Suppressor macrophage treated with lipopolysaccharide for 1 hour (primary cell): ENCODE measurements at places on chromosomes 7 and 10.

DNA sequence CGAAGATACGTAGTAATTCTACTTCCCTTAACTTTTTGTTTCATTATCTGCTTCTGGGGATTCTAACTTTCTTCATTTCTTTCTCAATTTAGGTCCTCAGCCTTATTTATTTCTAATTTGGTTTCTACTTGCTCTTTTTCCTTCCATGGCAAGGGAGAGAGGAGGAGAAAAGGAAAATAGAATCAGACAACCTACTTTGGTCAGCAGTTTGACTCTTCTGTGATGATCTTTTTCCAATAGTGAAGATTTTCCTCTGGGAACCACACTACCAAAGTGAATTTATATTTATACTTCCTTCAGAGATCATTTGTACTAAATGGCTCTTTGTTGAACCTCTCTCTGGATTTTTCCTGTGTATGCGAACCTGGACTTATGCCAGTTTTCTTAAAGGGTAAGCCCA is 90.2 kb downstream of the TMEM26 start:
- DNase-seq: no peak

- DNase-seq: no peak
Observed at GRCh38 chr7:13894377-13894776, 95.1 kb downstream of the ETV1 start.

DNA sequence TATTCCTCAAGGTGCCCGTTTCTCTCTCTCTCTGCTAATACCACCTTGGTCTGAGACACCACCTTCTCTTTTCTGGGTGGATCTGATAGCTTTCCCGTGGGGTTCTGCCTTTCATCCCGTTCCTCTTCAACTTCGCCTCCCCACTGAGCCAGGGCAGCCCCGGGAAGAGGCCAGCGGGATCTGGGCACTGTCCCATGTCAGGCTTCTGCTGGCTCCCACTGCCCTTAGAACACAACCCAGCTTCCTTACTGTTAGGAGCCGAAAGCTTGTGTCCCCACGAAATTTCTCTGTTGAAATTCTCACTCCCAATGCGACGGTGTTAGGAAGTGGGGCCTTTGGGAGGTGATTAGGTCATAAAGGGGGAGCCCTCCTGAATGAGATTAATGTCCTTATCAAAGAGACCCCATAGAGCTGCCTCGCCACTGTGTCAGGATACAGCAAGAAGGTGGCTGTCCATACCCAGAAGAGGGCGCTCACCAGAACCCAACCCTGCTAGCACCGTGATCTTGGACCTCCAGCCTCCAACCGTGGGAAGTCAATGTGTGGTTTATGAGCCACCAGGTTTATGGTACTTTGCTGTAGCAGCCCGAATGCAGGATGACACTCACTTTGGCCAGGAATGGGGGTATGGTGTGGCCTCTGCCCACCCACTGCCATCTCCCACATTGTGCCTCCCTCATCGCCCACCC is 79.2 kb downstream of the CAMK1D start:
- DNase-seq: no peak

GRCh38 chr10:110387983-110388686 is 83.4 kb upstream of the SMNDC1 start:
- DNase-seq: peak; percentile 66

- no peak for DNase-seq
Observed at GRCh38 chr7:26580711-26581110, 283.7 kb downstream of the SKAP2 start.

- DNase-seq: no peak
Observed at GRCh38 chr10:121385136-121385535, 213.1 kb downstream of the FGFR2 start.

DNA sequence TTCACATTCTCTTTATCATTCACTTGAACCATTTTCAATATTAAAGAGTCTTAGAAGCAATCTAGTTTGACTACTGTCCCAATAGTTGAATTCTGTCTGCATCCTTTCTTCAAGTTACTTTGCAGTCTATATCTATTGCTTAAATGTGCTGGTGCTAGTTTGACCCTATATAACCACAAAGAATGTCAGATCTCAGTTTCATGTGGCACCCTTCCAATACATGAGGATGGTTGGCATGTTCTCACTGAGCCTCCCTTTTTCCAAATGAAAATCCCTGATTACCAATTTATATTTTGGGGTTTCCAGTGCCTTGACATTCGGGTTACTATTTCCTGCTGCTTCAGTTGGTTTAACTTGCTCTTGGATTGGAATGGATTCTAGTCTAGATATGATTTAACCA is 292.7 kb downstream of the EXOC4 start:
- DNase-seq: no peak

DNA sequence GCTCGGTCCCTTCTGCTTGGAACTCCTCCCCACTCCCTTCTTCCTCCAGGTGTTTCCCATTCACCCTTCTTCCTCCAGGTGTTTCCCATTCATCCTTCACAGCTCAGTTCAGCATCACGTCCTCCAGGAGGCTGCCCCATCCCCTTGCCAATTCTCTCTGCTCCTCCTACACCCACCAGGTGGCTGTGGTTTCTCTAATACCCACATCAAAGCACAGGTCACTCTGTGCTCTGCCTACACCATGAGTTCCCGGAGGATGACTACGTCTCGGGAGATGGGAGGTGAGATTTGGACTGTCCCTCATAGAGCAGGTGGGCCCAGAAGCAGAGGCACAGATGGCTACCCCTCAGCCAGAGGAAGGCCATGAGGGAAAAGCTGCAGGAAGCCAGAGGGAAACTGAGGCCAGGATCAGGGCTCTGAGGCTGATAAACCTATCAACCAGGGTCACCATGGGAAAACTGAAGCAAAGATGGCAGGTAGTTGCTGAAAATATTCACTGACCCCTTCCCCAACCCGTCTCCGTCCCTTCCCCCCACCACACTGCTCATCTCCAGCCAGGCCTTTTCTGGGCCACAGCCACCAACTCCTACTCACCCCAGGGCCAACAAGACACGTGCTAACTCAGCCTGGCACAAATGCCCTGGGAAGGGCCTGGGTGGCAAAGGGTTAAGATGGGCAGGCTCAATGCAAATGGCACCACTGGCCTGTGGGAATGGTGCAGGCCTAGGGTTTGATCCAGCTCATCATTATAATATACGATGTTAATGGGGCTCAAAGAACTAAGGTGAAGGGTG is 56.6 kb upstream of the CPXM2 start:
- DNase-seq: no peak

GRCh38 chr10:93790439-93790838 is 32.7 kb downstream of the LGI1 start:
- DNase-seq: no peak

DNA sequence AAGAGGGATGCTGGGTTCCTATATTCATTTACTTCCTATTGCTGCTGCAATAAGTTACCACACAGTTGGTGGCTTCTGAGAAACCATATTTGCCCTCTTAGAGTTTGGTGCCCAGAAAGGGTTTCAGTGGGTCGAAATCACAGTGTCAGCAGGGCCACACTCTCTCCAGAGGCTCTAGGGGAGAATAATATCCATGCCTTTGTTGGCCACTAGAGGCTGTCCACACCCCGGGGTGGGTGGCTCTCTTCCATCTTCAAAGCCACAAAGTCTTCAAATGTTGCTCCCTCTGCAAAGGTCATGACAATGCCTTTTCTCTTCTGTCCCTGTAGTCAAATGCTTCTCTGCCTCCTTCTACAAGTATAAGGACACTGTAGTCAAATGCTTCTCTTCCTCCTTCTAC is 989.4 kb downstream of the CCSER2 start:
- no peak for DNase-seq

GRCh38 chr7:35695473-35695850 is 527 bp upstream of the HERPUD2 start:
- no peak for DNase-seq

DNA sequence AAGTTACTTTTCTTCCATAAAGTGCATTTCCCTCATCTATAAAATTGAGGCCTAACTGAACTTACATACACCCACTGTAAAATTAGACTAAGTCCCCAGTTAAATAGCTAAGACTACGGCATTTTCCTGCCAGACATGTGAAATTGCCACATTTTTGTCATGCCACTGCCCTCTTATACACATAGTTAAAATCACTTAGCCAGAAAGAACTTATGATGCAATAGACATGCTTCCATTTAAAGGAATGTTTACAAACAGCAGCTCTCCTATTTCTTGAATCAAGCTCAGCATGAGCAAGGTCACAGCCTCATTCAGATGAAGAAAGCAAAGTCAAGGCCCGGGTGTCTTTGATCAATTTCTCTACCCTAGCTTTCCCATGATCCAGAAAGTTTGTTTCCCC is 175.7 kb downstream of the LRRN3 start:
- DNase-seq: no peak

GRCh38 chr10:98349508-98349922 is 65.5 kb downstream of the PYROXD2 start:
- DNase-seq: peak; percentile 59

DNA sequence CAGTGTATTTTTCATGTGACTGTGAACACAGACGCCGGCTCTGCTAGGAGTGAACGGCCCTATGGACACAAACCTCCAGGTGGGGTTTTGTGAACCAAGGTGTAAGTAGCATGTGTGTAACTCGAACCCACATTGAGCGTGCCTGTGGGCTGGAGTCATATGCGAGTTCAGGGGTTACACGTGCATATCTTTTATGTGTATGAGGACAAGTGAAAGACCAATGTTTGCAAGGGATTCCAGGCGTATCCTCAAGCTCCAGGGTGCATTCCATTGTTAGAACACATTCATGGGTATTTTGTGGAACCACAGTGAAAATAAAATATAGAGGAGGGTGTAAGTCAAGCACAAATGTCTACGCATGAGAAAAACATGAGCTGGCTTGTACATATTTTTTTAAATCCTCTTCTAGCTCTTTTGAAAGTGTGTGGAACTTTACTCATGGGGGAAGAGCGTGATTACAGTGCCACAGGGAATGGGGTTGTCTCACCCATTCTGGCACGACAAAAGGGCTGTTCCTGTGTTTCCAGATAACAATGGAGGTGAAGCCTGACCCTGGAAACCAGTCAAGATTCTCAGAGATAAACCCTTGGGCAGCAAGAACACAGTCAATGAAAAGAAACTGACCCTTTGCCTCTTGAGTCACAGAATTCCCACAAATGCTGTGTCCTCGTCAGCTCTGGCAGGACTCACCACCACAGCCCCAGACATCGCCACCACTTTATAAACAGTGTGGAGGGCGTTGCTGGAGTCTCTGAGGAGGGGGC is 37.0 kb upstream of the GOT1 start:
- no peak for DNase-seq

- DNase-seq: no peak
Observed at GRCh38 chr7:150409300-150410030, 30.3 kb downstream of the ZNF775 start.

DNA sequence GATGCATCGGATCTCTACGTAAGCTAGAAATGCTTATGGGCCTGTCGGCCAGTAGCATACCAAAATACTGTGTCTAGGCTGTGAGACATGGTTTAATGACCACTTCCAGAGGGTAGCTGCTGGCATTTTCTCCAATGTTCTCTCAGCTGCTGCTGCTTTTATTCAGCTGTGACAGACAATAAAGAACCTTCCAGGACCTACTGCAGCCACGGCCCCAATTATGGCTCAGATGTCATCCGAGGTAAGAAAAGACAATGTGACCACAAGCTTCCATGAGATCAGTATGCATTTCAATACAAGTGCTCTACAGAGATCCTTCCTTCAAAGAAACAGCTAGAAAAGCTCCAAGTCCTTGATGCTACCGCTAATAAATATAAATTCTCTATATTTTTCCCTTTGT is 256.2 kb downstream of the SDHAF3 start:
- no peak for DNase-seq

DNA sequence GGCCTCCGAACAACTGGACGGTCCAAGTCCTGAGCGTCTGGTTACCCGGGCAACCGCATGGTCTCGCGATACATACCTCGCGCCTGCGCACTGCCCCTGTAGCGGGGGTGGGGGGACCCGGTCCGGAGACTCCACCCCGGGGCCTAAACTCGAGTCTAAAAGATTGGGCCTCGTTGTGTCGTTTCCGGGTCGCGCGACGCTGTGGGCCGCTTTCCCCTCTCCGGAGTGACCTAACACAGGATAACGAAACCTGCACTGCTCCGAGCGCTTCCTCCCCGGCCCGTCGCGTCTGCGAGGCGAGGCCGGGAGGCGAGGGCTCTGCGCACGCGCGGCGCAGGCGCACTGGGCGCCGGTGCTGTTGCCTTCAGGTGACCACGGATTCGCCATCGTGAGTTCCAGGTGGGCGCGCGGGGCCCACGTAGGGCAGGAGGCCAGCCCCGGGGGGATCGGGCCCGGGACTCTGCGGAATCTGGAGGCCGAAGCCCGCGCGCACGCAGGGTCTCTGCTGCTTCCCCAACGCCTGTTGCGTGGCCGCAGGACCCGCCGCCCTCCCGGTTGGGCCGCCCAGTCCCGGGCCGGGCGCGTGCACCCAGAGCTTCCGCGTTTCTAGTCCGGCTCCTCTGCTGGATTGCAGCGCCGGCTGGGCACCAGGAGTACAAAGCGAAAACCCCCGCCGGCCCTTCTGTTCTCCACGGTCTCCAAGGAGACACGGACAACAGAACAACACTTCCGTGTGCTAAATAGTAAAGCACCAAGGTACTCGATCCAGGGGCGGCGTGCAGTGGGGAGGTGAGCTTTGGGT is at the start of gene RPP38:
RPP38 (plus strand) TSS at position 345 of the 802 bp plus-strand sequence. CDS start 5,960 bp downstream, outside the sequence.
- peak; percentile 97 for DNase-seq

- peak; percentile 43 for DNase-seq
Observed at GRCh38 chr10:118340486-118340885, 1.6 kb downstream of the FAM204A start.

- no peak for DNase-seq
Observed at GRCh38 chr10:97131666-97132065, 54.1 kb downstream of the SLIT1 start.

DNA sequence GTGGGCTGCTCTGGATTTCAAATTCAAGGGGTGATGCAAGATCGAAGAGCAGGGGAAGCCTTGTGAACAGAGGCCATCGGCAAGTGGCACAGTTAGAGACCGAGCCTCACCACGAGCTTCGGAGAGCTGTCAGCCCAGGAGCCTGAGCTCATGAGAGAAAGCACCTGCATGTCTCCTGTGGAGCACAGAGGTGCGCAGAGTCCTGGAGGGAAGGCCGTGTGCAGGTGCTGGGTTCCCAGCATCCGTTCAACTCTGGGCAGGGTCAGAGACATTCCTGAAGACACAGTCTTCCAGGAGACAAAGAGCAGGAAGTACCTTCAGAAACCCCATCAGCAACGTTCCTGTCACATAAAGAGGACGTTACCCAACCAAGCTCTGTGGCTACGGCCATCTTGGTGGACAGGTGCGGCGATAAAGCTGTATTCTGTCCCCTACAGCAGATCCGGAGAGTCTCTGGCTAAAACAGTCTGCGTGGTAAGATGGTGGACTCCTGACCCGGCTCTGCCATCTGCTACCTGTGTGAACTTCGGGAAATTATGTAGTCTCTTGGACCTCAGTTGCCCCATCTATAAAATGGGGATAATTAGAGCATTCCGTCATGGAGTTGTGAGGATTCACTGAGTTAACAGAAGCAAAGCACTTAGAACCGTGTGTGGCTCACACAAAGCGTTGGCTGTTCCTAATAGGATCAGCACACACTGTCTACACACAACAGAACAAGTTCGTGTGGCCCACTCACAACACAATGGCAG is 40.6 kb downstream of the NOD1 start:
- no peak for DNase-seq

DNA sequence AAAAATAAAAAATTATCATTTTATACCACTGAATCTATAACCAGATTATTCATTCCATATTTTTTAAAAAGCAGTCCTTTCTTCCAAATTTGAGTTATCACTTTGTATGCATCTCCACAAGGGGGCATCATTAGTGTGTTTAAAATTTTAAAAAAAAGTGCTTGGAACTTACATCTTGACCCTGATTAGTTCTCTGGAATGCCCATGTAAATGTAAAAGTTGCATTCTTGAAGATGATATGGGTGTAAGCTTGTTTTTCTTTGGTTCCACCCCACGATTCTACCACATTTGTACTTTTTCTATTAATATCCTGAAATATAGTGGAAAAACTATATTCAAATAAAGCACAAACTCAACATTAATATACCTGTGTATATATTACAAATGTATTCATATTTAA is 144.9 kb downstream of the ELAPOR2 start:
- DNase-seq: peak; percentile 29
